ENCODE measurements at places on chromosomes 7 and 10.

DNA sequence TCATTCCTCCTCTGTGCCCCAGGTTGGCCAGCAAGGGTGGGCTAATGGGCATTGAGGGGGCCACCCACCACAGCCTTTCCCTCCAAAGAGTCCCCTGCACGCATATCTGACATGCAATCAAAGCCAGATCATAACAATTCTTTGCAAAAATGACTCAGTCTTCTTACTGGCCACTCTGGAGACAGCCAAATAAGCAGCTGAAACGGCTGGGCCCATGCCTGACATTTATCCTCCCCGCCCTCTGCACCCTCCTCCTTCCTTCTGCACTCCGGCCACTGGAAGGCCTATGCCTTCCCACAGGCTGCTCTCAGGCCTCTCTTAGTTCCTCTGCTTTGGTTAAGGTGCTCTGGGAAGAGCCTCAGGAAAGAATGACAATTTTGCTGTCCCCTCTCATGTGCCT, 29.2 kb upstream of the NPFFR1 start:
- DNase-seq: no peak

DNA sequence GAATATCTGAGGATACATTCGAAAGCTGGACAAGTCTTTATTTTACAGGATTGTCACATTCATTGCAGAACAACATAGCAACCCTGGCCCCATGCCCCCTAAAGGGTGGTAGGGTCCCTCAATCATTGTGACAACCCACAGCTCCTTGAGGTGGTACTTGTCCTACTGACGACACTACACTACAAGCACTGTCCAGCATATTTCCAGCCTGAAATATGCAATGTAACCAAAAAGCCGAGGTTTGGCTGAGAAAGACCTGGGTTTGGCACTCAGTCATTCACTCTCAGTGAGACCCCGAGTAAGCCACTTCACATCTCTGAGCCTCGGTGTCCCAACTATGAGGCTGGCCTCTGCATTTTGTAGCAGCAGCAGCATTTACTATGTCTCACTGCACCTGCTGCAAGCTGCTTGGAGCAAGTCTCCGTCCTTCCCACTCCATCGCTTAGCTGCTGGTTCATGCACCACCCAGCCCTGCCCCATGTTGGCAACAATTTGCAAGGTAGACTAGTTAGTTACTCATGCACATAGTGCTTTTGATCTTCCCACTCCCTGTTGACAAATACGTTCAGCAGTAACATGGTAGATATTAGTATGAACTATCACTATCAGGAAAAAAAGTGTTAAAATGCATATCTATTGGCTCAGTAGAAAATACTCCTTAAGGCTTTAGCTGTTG, 43.6 kb upstream of the TNPO3 start:
- DNase-seq: no peak

DNA sequence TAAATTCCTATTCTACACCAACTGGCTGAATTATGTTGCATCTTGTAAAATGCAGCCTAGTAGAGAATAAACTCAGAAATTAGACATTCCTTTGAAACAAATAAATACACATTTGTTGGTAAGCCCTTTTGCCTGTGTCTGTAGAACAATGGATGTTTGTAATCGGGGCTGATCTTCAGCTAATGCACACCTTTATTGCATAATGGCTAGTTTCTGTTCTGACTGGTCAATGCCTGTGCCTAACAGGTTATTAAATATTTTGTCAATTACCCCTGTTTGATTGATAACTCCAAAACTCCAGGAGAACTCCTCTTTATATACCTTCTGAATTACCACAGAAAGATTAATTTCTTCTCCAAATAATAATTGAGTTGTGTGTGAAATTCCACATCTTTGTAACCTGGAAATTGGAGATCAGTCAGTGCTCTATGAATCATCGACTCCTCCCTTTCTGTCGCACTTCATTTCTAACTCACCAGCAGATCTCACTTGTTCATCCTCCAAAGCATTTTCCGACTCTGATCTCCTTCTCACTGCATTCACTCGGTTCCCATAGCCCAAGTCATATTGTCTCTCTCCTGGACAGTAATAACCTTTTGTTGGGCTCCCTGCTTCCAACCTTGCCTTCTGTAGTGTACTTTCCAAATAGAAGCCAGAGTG, 196.0 kb upstream of the FZD1 start:
- no peak for DNase-seq

- DNase-seq: no peak
Measured at GRCh38 chr7:155198196-155198892, 99.3 kb upstream of the INSIG1 start.

DNA sequence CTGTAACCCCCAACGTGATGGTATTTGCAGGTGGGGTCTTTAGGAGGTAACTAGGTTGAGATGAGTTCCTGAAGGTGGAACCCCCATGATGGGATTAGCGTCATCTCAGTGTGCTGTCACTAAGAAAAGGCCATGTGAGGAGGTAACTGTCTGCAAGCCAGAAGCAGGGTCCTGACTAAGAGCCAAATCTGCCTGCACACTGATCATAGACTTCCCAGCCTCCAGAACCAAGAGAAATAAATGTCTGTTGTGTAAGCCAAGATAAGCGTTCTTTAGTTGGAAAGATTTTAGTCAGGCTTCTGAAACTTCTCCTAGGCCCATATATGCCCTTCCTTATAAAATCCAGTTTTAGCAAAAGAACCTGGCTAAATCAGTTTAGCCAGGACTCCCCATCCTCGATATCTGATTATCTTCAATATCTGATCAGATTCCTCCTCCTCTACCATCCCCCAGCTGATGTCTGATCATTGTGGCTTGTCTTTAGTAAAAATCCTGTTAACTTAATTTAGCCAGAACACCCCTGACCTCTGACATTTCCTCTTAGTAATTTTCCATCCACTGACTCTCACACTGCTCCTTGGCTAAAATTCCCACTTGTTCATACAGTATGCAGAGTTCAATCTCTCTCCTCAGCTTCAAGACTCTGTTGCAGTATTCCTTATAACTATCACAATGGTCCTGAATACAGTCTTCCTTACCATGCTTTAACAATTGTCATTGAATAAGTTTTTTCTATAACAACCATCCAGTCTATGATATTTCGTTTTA, 835.4 kb upstream of the PHF14 start:
- DNase-seq: no peak

- DNase-seq: no peak
Measured at GRCh38 chr10:58802047-58802446, 289.4 kb downstream of the BICC1 start.

GRCh38 chr7:85186083-85186520, 754 bp downstream of the SEMA3D start:
- DNase-seq: peak; percentile 68

DNA sequence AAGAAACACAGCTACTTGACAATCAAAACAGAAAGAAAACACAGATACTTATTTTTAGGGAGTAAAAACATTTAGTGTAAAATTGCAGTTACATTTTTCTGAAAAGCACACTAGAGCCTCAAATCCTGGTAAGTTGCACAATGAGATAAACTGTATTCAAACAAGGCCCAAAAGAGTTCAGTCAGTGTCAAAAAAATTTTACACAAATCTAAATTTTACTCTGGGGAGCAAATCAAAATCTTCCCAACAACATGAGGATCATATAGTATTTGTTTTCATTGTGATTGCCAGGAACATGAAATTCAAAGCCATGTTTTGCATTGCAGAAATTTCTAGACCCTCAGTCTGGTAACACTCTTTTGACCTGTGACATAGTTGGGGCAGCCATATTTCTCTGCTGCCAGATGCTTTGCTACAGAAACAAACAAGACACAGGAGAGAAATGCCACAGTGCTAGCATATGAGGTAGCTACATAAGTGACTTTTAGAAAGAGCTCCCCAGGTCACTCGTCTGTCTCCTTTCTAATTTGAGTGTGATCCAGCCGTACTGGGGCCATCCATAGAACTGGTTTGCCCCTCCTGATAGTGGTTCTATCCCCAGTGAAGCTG, 49.6 kb downstream of the PDE1C start:
- DNase-seq: no peak

DNA sequence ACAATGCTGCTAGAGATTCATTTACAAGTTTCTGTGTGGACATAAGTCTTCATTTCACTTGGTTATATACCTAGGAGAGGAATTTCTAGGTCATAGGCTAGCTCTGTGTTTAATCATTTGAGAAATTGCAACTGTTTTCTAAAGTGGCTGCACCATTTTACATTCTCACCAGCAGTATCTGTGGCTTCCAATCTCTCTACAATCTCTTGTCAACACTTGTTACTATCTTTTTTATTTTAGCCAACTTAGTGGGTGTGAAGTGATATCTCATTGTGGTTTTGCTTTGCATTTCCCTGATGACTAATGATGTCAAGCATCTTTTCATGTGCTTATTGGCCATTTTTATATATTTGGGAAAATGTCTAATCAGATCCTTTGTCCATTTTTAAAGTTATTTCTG, 53.0 kb upstream of the DRGX start:
- DNase-seq: no peak

- DNase-seq: no peak
Measured at GRCh38 chr10:114009281-114009996, 34.2 kb upstream of the ADRB1 start.

- DNase-seq: no peak
Measured at GRCh38 chr10:112502536-112502935, 55.5 kb downstream of the VTI1A start.

DNA sequence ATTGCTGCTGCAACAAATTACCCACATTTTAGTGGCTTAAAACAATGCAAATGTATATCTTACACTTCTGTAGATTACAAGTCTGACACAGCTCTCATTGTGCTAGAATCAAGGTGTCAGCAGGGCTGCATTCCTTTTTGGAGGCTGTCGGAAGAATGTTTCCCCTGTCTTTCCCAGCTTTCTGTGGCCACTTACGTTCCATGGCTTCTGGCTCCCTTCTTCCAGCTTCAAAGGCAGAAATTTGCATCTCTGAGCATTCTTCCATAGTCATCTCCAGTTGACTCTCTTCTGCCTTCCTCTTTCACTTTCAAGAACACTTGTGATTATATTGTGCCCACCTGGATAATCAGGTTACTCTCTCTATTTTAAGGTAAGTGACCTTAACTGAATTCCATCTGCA, 125.3 kb downstream of the GPR158 start:
- no peak for DNase-seq

- peak; percentile 26 for DNase-seq
Measured at GRCh38 chr7:111855842-111856227, 293.5 kb upstream of the IMMP2L start.

GRCh38 chr10:11152801-11153200, 135.1 kb downstream of the CELF2 start:
- no peak for DNase-seq

GRCh38 chr10:84375011-84375410, 46.6 kb downstream of the CCSER2 start:
- DNase-seq: peak; percentile 54
